ENCODE measurements at places on chromosomes 11 and 22. TPM values are rescaled to one million over a fixed set of nuclear protein-coding genes. Genes with fewer than 3 reads are reported as not detected.

DNA sequence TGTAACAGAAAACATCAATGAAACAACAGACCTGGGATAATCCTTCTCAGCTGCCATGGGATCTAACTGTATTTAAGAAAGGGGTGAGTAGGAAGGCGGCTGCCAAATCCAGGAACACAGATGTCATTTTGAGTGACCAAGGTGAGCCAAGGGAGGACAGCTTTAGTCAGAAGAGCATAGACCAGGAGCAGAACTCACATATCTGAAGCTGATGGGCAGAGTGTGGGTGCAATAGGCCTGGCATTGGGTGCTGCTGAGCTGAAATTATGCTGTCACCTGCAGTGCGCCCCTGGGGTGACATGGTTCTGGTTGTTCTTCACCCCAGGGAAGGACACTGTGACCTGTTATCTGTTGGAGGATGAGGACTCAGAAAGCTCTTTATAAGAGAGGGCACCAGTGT is 88.9 kb upstream of the TOP3B start:
- H3K27ac ChIP-seq: no peak overlapping the region
- H3K4me3 ChIP-seq: no peak overlapping the region
- no peaks in the 10 kb centered on the region for H3K27me3 ChIP-seq

DNA sequence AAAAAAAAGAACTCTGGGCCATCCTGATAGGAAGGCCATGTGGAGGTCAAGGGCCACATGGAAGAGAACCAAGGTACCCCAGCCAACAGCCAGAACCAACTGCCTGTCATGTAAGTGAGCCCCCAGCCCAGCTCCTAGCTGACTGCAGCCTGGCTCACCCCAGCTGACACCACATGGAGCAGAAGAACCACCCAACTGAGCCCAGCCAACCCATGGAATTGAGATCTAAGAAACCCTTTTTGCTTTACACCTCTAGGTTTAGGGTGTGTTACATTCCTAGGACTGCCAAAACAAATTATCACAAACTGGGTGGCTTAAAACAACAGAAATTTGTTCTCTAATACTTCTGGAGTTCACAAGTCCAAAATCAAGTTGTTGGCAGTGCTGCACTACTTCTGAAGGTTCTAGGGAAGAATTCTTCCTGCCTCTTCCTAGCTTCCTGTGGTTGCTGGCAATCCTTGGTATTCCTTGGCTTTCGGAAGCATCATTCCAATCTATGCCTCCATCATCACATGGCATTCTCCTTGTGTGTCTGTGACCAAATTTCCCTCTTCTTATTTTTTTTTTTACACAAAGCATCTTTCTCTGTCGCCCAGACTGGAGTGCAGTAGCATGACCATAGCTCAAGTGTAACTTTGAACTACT is 4.4 kb downstream of the C11orf86 start:
- H3K4me3 ChIP-seq: no peak overlapping the region
- H3K4me1 ChIP-seq: peaks cover 10% of the 10 kb centered on the region
- no peak overlapping the region for H3K27ac ChIP-seq
- no peaks in the 10 kb centered on the region for H3K27me3 ChIP-seq
- no peaks in the 10 kb centered on the region for H3K36me3 ChIP-seq

GRCh38 chr11:86664930-86665329 is 7.5 kb downstream of the ME3 start:
- peaks cover 12% of the 10 kb centered on the region for H3K4me1 ChIP-seq
- H3K27ac ChIP-seq: no peak overlapping the region
- no peaks in the 10 kb centered on the region for H3K36me3 ChIP-seq
- no peak overlapping the region for H3K4me3 ChIP-seq

The GGT1 gene
- total RNA-seq: 58.7 TPM

The F2 gene
- total RNA-seq: not detected

Measured in body of pancreas (tissue), 4 donors.